CD4-positive, alpha-beta T cell treated with Interleukin-1 beta for 1 hour (primary cell): ENCODE measurements at places on chromosomes 1 and 21.

DNA sequence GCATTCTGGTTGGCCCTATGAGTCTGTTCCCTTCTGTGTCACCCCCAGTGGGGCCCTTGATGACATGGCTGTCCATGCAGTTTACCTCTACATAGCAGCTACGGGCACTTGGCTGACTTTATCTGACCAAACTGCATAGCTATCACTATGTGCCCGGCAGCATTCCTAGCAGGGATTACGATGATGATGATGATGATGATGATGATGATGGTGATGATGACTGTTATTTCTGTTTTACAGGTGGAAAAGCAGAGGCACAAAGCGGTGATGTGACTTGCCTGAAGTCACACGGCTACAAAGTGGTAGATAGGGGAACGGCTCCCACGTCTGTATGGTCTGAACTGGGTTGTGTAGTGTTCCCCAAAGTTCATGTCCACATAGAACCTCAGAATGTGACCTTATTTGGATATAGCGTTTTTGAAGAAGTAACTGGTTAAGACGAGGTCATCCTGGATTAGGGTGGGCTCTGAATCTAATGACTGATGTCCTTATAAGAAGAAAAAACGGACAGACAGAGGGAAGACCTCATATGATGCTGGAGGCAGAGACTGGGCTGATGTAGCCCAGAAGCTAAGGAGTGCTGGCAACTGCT lies 57.6 kb downstream of the RUNX1 start:
- DNase-seq: no peak

- no peak for DNase-seq
Observed at GRCh38 chr1:36625935-36626310, 143.2 kb upstream of the CSF3R start.

DNA sequence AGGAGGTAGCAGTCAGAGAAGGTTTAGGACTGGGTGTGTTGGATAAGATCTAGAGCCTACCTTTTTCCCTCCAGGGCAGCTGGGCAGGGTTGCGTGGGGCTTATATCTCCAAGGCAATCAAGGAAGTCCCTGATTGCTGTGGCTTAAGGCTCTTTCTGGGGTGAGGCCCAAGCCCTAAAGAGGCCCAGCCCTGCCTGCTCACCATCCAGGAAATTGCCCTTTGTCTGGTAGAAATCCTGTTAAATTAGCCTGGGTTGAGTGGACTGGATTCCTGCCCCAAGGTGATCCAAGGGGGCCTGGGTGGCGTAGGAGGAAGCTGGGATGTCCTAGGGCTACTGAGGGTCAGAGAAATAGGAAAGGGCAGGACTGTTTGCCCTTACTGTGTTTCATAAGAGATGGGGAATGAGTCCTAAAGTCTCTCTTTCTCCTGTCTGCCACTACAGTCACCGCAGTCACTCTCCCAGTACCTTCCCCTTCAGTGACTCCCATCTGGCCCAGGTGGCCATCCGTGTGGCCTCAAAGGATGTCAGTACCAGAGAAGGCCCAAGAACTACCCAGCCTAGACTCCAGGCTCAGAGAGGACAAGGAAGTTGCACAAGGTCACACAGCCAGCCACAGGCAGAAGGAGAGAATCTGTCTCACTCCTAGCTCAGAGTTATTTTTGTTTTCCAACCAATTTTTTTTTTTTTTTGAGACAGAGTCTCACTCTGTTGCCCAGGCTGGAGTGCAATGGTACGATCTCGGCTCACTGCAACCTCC lies 25.8 kb downstream of the MFSD2A start:
- DNase-seq: no peak

GRCh38 chr1:198500096-198500495 lies 40.4 kb downstream of the ATP6V1G3 start:
- DNase-seq: no peak

- no peak for DNase-seq
Observed at GRCh38 chr1:43506233-43506632, 24.4 kb upstream of the PTPRF start.

DNA sequence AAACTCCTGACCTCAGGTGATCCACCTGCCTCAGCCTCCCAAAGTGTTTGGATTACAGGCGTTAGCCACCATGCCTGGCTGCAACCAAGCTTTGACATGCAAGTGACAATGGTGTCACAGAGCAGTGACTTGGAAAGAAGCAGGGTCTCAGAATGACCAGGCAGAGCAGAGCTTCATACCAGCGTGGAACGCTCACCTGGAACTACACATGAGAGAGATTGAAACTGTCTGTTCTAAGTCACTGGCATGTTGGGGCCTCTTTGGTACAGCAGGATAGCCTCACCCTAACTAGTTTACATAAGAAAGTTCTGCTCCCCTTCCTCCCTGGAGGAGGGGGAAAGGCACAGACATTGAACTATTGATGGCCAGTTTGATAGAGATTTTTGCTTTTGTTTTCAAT lies 47.5 kb upstream of the ITPKB start:
- DNase-seq: no peak
